A549 (cell line): ENCODE measurements at places on chromosomes 4 and X. TPM values are rescaled to one million over a fixed set of nuclear protein-coding genes. Genes with fewer than 3 reads are reported as not detected.
A peak's percentile ranks its signal among the peaks of the same experiment; 100 is the strongest.

GRCh38 chr4:140690093-140690492 lies 66.1 kb downstream of the TBC1D9 start:
- DNase-seq: no peak

- DNase-seq: no peak
Observed at GRCh38 chrX:43590150-43590549, 65.9 kb upstream of the MAOA start.

PPARGC1A gene
- 0.04 to 0.07 TPM (median 0.07 TPM) in 3 replicates for polyA plus RNA-seq

DNA sequence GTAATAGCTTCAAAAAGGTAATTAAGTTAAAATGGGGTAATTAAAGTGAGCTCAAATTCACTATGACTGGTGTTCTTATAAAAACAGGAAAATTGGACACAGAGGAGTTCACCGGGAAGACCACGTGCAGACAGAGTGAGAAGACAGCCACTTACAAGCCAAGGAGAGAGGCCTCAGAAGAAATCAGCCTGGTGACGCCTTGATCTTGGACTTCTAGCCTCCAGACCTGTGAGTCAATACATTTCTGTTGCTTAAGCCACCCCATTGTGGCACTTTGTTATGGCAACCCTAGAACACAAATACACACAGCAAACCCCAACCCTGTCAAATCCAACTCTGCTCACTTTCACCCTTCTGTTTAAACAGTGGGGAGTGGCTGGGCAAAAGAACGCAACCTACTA lies 4.1 kb upstream of the CD38 start:
- DNase-seq: peak; percentile 15

DNA sequence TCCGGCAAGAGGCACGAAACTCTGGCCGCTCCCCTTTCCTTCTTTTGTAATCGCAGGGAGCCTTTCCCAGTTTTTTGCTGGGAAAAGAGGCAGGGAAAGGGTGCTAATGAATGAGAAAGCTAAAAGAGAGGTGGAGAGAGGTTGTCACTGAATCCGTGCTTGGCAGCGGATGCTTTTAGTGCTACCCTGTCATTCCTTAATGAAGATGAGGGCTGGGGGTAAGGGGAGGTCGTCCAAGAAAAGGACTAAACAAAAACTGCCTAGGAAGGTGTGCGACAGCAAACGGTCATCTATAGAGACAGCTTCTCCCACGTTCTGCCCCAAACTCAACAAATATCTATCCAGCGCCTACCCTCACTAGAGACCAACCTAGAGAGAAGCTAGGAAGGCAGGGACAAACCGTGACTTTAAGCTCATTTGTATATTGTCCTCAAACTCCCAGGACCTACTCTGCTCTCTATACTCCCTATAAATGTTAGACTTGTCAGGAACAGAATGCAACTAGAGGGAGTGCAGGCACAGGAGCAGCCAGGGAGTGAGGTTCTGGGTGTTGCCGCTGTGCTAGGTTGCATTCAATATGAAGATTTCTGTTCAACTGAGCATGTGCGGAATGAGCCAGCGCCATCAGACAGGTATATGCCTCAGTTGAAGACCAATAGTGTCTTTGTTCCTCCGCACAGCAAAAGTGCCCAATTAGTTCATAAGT lies 777 bp upstream of the CASK start:
- peak; percentile 44 for DNase-seq

ATOH1 gene
- polyA plus RNA-seq: not detected in 3 replicates

GRCh38 chr4:184439856-184440594 lies 34.3 kb downstream of the IRF2 start:
- no peak for DNase-seq

DNA sequence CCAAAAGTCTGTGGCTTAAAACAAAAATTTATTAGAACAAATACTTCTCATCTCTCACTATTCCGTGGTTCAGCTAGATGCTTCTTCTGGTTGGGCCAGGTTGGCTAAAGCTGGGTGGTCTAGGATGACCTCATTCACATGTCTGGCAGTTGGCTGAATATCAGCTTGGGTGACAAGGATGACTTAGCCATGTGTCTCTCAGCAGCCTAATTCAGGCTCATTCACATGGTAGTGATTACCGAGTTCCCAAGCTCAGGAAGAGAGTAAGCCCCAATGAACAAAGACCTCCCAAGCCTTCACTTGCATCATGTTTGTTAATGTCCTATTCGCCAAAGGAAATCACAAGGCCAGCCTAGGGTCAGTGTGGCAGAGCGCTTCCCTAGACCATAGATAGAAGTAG lies 119.4 kb downstream of the FANCB start:
- DNase-seq: no peak

- no peak for DNase-seq
Observed at GRCh38 chr4:14582677-14583076, 419.6 kb upstream of the CPEB2 start.

GRCh38 chr4:128832243-128832625 lies 22.7 kb downstream of the JADE1 start:
- no peak for DNase-seq

KCTD8 gene
- not detected in 3 replicates for polyA plus RNA-seq

CC2D2A gene
- polyA plus RNA-seq: 10.1 to 11.3 TPM (median 10.7 TPM) in 3 replicates

DNA sequence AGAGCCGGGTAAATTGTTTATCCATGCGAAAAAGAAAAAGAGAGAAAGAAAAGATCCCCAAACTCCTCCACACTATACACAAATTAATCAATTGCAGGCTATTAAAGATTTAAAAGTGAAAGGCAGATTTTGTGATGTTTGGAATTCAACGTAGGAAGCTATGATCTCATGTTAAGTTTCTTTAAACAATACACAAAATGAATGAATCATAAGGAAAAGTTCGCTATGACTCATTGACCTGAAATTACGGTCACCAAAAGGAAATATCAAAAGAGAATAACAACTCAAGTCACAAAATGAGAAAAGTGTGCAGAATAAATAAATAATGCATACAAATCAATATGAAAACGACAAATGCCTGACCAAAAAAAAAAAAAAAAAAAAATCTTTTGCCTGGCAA lies 28.6 kb downstream of the CLNK start:
- no peak for DNase-seq

DNA sequence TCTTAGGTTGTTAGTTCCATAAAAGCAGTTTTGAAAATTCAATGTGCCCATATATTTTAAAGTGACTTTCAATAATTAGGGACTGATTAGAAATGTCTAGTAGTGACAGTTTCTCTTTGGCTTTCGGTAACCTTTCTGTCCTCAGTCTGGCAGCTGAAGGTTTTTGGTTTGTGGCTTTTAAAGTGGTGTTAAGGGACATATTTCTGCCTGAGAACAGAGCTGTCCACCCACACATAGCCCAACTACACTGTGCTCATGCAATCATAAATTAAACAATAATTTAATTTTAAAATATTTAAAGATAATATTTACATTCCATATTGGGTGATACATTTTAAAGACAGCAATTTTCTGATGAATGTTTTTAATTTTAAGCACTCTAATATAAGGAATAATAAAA lies 335.0 kb upstream of the TENM3 start:
- DNase-seq: no peak

ERAS gene
- 0.06 to 0.07 TPM in 2 of 3 replicates, not detected in the other for polyA plus RNA-seq

- no peak for DNase-seq
Observed at GRCh38 chr4:98673288-98673644, 14.9 kb upstream of the TSPAN5 start.

- peak; percentile 1 for DNase-seq
Observed at GRCh38 chr4:154686838-154687237, 57.0 kb upstream of the LRAT start.

- no peak for DNase-seq
Observed at GRCh38 chrX:140434347-140434746, 70.5 kb downstream of the SOX3 start.

DNA sequence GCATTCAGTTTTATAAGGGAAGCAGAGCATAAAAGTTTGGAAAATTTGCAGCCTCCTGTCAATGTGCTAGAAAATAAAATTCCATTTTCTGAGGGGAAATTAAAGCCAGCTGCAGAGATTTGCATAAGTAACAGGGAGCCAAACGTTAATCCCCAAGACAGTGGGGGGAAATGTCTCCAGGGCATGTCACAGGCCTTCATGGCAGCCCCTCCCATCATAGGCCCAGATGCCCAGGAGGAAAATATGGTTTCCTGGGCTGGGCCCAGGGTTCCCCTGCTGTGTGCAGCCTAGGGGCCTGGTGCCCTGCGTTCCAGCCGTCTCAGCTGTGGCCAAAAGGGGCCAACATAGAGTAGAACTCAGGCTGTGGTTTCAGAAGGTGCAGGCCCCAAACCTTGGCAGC lies 9.3 kb downstream of the RNF4 start:
- no peak for DNase-seq

DNA sequence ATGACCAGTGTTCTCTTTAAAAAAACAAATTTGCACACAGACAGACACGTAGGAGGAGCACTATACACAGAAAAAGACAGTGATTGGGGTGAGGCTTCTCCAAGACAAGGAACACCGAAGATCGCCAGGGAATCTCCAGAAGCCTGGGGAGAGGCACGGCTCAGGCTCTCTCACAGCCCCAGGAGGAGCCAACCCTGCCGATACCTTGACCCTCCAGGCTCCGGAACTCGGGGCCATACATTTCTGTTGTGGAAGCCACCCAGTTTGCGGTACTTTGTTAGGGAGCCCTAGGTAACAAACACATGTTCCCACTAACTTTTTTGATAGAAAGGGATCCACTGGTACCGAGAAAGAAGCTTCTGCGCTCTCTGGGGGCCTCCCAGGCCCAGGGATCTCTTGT lies 55.8 kb downstream of the DCTD start:
- no peak for DNase-seq

GRCh38 chrX:71198066-71198465 lies 25.0 kb upstream of the GJB1 start:
- DNase-seq: no peak

- peak; percentile 30 for DNase-seq
Observed at GRCh38 chrX:119194621-119195020, 41.5 kb upstream of the PGRMC1 start.

KIT gene
- polyA plus RNA-seq: not detected in 3 replicates

TCEAL6 gene
- polyA plus RNA-seq: not detected in 3 replicates

GRCh38 chr4:182141061-182141460 lies 102.1 kb upstream of the TENM3 start:
- no peak for DNase-seq

PRSS48 gene
- polyA plus RNA-seq: not detected in 3 replicates

CCNG2 gene
- polyA plus RNA-seq: 2.1 to 4.5 TPM (median 3.9 TPM) in 3 replicates
